ENCODE measurements at places on chromosomes 6 and 20. TPM values are rescaled to one million over a fixed set of nuclear protein-coding genes. Genes with fewer than 3 reads are reported as not detected.

MUC22 gene
- not detected for polyA plus RNA-seq

GDAP1L1 gene
- 1.6 TPM for polyA plus RNA-seq

CST5 gene
- polyA plus RNA-seq: not detected

CHMP4B gene
- 153 TPM for polyA plus RNA-seq

NKAIN2 gene
- 0.13 TPM for polyA plus RNA-seq

SPATA25 gene
- not detected for polyA plus RNA-seq

SH3BGRL2 gene
- polyA plus RNA-seq: 3.8 TPM

BPIFB4 gene
- polyA plus RNA-seq: not detected

LBP gene
- 0.20 TPM for polyA plus RNA-seq

BPIFA1 gene
- not detected for polyA plus RNA-seq

PROKR2 gene
- not detected for polyA plus RNA-seq

TRMT6 gene
- 6.6 TPM for polyA plus RNA-seq
